ENCODE measurements at places on chromosomes 13 and 19.

DNA sequence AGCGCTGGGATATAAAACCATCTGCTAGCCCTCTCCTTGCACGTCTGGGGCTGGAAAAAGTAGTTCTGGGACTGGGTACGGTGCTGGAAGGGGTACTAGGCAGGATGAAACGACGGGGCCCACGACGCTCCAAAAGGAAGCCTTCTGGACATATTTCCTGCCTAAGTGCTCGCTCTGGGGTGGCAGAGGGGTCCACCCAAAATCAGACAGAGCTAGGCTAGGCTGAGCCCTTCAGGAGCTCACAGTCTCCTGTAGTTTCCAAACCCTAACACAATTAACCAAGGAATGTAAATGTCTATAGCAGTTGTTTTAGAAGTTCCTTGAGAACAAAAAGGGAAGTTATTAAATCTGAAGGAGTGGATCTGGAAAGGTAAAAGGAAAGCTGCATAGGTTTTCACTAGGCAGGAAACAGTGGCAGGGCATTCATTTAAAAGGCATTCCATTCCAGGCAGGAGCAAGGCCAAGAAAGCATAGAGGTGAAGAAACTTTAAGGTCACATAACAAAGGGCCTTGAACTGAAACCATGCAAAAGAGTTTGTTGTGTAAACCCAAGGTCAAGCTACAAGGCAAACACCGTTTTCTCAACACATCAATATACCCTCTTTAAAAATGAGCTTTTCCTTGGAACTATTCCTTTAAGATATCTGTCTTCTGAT is 634 bp upstream of the DIAPH3 start:
- no peak for DNase-seq

GRCh38 chr13:45411221-45411620 is 7.0 kb downstream of the SLC25A30 start:
- no peak for DNase-seq

GRCh38 chr19:55145232-55145631 is 3.8 kb downstream of the TNNT1 start:
- no peak for DNase-seq

GRCh38 chr13:80224468-80224867 is 116.5 kb downstream of the SPRY2 start:
- DNase-seq, result no peak

- DNase-seq, result no peak
Observed at GRCh38 chr19:28118235-28118634, 1094.7 kb downstream of the UQCRFS1 start.

DNA sequence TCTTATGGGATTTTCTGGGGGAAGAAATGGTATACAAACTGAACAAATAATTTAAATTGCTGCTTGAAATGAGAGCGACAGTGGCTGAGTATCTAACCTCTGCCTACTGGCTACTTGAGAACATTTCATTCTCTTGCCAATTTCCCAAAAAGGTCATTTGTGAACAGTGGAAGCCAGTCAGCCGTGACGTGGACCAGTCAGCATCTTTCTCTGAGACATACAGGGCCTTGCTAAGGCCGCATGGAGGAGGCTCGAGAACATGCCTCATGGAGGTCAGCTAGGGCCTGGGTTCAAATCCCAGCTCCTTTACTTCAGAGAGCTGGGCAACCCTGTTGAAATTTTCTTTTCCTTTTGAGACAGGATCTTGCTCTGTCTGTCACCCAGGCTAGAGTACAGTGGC is 20.3 kb downstream of the ZC3H4 start:
- no peak for DNase-seq

DNA sequence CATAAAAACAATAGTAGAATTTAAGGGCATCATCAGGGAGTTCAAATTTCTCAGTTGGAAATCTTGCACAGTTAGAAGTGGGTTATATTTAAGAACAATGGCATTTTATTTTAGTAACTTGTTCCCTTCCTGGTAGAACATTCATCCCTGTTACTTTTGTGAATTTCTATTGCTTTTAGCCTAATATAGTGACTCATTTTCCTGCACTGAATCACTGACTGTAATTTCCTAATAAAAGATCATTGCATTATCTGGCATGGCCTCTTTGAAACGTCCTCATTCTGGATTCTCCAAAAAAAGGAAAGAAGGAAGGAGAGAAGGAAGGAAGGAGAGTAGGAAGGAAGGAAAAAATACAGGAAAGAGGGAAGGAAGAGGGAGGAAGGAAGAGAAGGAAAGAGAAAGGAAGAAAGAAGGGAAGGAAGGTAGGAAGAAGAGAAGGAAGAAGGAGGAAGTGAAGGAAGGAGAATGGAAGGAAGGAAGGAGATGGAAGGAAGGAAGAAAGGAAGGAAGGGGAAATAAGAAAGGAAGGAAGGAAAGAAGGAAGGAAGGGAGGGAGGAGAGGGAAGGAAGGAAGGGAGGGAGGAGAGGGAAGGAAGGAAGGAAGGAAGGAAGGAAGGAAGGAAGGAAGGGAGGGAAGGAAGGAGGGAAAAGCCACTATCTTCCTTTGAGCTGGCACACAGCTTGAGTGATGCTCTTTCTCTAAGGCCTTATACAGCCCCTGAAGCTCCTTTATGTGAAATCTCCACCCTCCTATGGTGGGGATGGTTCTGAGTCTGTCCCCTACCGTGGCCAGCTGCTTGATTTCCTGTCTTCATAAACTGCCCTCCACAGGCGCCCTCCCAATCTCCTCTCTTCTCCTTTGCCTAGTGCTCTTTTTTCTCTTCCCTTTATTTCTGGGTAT is 29.8 kb upstream of the TM9SF2 start:
- no peak for DNase-seq

DNA sequence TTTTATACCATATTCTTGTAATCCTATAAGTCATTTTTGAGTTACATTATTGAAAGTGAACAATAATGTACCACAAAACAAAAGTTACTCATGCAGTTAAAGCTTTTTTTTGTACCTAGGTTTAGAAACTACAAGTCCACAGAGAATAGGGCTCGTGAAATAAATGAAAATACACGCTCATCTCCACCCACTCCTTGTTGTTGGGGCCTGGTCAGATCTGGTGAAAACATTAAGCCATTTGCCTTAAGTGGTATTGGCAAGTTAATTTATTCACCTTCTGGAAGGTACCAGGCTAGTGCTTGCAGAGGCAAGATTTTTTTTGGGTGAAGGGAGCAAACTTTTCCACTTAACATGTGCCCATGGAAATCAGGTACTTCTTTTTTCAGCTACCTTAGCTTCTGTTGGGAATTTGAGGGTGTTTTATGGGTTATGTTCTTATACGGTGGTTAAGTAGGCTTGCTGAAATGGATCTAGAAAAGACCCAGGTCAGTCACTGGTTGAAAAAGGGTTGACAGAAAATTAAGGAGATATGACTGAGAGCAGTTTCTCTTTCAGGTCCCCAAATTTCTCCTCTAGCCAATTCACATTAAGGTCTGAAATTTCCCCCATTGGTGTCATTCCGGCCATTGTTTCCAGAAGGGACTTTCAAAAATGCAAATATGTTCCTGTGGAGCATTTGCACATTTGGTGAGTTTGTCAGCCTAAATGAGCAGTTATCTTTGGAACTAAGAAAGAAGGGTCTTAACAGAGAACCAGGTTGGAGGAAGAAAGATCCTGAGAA is 143.3 kb downstream of the KCNRG start:
- DNase-seq, result no peak

DNA sequence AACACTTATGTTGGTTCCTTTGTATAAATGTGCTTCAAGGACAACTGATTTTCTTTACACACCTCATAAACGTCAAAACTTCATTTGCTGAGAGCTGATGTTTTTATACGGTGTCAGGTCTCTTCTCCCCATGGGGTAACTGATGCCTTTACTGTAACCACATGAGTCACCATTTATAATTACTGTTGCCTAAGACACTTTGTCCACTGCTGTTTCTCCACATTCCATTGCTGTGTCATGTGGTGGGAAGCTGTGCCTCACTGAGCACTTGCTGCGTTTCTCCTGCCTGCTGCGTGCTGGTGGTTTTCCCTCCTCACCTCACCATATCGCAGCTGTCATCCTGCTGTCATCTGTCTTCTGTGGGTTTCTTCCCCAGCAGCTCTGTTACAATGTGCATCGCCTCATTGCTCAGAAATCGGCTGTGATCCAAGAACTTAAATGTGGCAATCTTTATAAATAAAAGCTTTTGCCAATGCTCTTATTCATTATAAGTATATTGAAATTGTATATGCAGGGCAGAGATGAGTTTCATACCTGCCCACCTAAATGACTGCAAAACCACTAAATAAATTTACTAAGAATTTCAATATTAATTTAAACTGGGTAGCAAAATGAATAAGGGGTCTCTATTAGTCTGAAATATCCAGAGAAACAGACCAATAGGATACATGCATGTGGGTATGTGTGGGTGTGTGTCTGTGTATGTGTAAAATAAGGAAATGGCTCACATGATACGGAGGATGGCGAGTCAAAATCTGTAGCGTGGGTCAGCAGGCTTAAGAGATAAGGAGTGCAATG is 547.0 kb upstream of the SLITRK5 start:
- peak; percentile 64 for DNase-seq

GRCh38 chr13:110520431-110521295 is 40.9 kb downstream of the RAB20 start:
- peak; percentile 24 for DNase-seq

- peak; percentile 73 for DNase-seq
Observed at GRCh38 chr13:46097015-46097414, 7.8 kb downstream of the CPB2 start.

DNA sequence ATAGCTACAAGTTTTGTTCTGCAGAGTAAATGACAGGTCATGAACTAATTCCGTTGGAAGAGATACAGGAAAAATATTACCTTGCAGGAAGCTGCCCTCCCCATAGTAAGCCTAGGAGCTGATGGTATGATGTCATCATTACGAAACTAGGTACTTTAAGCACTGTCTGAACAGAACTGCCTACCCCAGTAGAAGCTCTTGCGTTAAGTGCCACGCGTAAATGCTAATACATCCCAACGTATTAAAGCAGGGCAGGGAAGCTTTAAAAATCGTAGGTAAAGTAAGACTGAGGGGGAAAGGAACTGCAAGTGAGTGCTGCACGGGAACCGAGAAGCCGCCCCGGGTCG is 572 bp downstream of the UGGT2 start:
- peak; percentile 66 for DNase-seq

GRCh38 chr13:65843314-65843731 is 1386.8 kb downstream of the PCDH9 start:
- DNase-seq, result no peak
